ENCODE measurements at places on chromosomes 2 and 18.

GRCh38 chr2:6975988-6976387 lies 58.8 kb downstream of the RNF144A start:
- DNase-seq: no peak

GRCh38 chr2:108625828-108626195 lies 91.5 kb downstream of the LIMS1 start:
- DNase-seq: no peak

GRCh38 chr2:26952374-26952773 lies 18.1 kb upstream of the MAPRE3 start:
- no peak for DNase-seq

- no peak for DNase-seq
These were observed 172.6 kb downstream of the DPP4 start for GRCh38 chr2:161901460-161901859.

DNA sequence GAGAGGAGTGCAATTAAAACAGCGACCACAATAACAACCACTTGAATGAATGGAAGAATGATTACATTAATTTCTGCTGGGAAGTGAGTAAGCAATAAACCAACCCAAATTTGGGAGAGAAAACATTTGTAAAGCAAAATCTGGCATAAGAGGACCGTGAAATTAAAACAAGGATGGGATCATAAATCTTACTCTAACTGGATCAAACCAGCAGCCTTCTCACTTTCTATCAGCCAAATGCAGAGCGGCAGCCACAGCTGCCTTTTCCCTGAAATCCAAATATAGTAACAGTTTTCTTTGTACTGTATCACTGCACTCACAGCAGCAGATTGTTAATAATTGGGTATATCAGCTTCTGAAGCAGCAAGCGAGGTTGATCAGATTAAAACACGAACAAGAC lies 245.2 kb upstream of the REG3G start:
- DNase-seq: no peak
